ENCODE measurements at places on chromosomes 7 and 10.

DNA sequence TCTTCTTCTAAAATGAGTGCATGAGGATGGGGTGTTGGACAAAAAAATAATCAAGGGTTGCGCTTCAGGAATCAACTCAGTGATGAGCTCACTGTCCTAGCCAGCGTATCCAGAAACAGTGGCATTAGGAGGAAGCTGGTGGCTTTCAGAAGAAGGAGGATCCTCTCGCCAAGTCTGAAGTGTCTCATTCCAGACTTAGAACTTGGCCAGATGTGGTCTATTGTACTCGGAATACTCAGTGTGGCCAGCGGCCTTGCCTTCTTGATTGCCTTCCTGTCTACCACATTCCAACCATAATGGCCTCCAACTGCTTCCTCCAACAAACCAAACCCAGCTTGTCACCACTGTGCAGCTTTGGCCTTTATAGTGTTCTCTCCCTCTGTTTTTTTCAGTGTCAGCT is 732.4 kb downstream of the KCNMA1 start:
- DNase-seq = no peak

DNA sequence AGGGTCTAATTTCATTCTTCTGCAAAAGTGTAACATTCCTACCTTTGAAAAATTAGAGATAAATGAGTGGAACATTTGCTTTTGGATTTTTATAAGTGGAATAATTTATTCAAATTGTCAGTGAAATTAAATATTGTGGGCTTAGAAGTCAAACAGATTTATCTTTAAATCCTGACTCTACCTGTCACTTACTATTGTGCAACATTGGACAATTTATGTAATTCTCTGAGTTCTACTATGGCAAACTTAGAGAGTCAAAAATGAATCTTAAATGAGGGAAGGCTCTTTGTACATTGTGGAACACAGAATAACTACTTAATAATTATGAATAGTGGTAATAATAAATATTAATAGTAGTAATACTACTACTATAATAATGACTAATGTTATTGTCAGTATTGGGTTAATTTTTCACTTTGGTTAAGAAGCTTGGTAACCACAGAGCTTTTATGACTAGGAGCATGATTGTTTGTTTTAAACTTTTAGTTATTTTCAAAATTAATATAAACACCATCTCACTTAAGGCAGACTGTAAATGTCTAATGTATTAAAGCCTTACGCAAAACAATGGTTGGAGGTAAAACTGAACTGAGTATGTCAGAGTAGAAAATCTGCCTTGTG is 70.0 kb downstream of the PRKG1 start:
- no peak for DNase-seq

GRCh38 chr7:131546583-131547141 is 9.8 kb downstream of the PODXL start:
- DNase-seq = no peak

DNA sequence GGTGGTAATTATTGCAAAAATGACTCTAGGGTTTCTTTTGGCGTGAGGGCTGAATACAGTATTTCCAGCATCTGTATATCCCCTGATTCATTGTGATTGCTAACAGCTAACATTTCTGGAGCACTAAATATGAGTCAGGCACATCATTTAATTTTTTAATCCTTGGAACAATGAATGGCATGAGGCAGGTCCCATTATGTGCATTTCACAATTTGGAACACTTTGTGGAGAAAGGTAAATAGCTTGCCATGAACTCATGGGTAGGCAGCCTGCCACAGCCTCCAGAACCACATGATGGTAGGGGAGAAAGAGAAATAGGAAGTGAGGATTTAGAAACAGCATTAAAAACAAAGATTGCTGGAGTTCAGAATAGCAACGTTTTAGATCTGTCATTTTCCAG is 1.7 kb downstream of the NPTX2 start:
- no peak for DNase-seq

GRCh38 chr7:132915647-132916046 is 166.2 kb downstream of the CHCHD3 start:
- DNase-seq = no peak
